ENCODE measurements at places on chromosomes 7 and 10. TPM values are rescaled to one million over a fixed set of nuclear protein-coding genes. Genes with fewer than 3 reads are reported as not detected.

Gene VENTX
- 0.22 TPM for polyA plus RNA-seq

Gene NACAD
- polyA plus RNA-seq, result 7.2 TPM

GRCh38 chr10:132307823-132308586 lies at the start of gene STK32C:
Gene STK32C, minus strand, starts transcription at chr10:132307950. Its CDS starts 117 bp downstream, at chr10:132307833.
- no peak within 1 kb of the TSS for H3K27ac ChIP-seq
- H3K27me3 ChIP-seq, result peaks cover 66% of the 10 kb centered on the region
- H3K4me3 ChIP-seq, result peak within 1 kb of the TSS; percentile 54
- peaks cover 5% of the 10 kb centered on the region for H3K4me1 ChIP-seq

GRCh38 chr10:21518149-21518640 lies 7.3 kb downstream of the SKIDA1 start:
- H3K27ac ChIP-seq, result peak overlapping the region; percentile 65
- DNase-seq, result no peak
- no peaks in the 10 kb centered on the region for H3K36me3 ChIP-seq

GRCh38 chr10:69414036-69415018 lies 2.4 kb downstream of the TACR2 start:
- no peak overlapping the region for H3K27ac ChIP-seq
- peaks cover 18% of the 10 kb centered on the region for H3K4me1 ChIP-seq
- no peaks in the 10 kb centered on the region for H3K36me3 ChIP-seq
- no peak overlapping the region for H3K4me3 ChIP-seq

Gene APBB1IP
- polyA plus RNA-seq, result 3.3 TPM

Gene OIT3
- 9.9 TPM for polyA plus RNA-seq

DNA sequence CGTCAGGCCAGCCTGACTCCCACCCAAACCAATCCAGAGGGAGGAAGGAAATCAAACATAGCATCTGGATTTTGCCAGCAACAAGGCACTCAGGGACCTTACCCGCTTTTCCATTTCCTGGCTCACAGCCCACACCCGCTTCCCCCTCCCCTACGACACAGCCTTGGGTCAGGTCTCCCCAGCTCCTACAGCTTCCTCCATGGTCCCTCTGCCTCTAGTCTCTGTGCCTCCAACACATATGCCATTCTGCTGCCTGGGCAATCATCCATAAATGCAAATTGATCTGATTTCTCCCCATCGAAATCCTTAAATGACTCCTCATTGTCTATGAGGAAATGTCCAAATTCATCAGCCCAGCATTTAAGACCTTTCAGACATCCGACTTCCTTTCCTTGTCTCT lies 53.2 kb upstream of the CUX1 start:
- DNase-seq, result no peak
- no peaks in the 10 kb centered on the region for H3K4me1 ChIP-seq
- no peaks in the 10 kb centered on the region for H3K36me3 ChIP-seq
- no peaks in the 10 kb centered on the region for H3K27me3 ChIP-seq

GRCh38 chr10:90960355-90960814 lies 39.5 kb upstream of the ANKRD1 start:
- H3K36me3 ChIP-seq, result no peaks in the 10 kb centered on the region
- H3K27ac ChIP-seq, result no peak overlapping the region
- H3K27me3 ChIP-seq, result no peaks in the 10 kb centered on the region
- no peaks in the 10 kb centered on the region for H3K4me1 ChIP-seq
- no peak overlapping the region for H3K4me3 ChIP-seq
- no peak for DNase-seq

GRCh38 chr10:121113385-121113696 lies 262.2 kb downstream of the WDR11 start:
- no peak overlapping the region for H3K4me3 ChIP-seq
- H3K4me1 ChIP-seq, result no peaks in the 10 kb centered on the region
- no peaks in the 10 kb centered on the region for H3K27me3 ChIP-seq
- DNase-seq, result no peak
- H3K36me3 ChIP-seq, result no peaks in the 10 kb centered on the region

Gene ZCWPW1
- polyA plus RNA-seq, result 4.8 TPM

DNA sequence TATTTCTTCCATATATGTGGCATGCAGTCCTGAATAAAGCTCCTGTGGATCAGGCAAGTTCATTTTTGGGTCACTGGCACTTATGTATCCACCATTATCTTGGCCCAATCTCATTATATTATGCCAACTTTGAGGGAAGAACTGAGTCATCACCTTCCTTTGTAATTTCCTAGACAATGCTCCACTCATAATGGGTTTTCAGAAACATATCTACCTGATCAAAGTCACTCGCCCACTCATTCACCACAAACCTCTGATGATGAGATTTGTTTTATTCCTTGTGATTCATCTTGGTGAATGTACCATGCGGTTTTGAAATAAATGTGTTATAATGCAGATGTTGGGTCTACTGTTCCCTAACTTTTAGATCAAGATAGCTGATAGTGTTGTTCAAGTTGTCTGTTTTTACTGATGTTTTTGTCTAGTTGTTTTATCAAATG lies 525.8 kb downstream of the KIF20B start:
- H3K36me3 ChIP-seq, result no peaks in the 10 kb centered on the region
- no peak overlapping the region for H3K27ac ChIP-seq
- no peak for DNase-seq
- no peaks in the 10 kb centered on the region for H3K27me3 ChIP-seq

Gene BAIAP2L1
- 30.3 TPM for polyA plus RNA-seq

DNA sequence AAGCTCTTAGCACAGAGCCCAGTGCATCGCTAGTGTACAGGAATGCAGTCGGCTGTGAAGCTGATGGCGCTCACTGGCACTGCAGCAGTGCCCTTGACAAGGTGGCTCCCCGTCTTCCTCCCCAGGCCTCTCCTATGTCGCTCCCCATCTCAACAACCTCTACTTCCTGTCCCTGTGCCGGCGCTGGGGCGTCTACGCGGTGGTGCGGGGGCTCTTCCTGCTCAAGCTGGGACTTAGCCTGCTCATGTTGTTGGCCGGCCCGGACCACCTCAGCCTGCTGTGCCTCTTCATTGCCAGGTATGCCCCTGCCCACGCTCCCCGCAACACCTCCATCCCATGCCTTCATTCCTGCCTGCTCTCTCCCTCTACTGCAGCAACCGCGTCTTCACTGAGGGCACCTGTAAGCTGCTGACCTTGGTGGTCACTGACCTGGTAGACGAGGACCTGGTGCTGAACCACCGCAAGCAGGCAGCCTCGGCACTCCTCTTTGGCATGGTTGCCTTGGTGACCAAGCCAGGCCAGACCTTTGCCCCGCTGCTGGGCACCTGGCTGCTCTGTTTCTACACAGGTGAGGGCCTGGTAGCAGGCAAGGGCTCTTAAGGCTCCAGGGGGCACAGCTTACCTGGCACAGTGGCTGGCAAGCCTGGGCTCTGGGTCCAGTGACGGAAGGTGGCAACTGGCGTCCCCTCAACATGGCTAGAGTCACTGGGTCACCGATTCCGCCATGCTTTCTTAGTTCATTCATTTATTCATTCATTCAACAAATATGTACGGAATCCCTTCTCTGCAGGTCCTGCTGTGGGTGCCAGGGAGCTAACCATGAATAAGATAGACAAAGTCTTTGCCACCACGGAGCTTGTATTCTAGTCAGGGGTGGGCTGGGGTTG lies 22.3 kb upstream of the C10orf95 start:
- H3K4me3 ChIP-seq, result no peak overlapping the region
- DNase-seq, result no peak
- H3K36me3 ChIP-seq, result peaks cover 5% of the 10 kb centered on the region
- H3K4me1 ChIP-seq, result no peaks in the 10 kb centered on the region
- no peak overlapping the region for H3K27ac ChIP-seq
- H3K27me3 ChIP-seq, result no peaks in the 10 kb centered on the region

DNA sequence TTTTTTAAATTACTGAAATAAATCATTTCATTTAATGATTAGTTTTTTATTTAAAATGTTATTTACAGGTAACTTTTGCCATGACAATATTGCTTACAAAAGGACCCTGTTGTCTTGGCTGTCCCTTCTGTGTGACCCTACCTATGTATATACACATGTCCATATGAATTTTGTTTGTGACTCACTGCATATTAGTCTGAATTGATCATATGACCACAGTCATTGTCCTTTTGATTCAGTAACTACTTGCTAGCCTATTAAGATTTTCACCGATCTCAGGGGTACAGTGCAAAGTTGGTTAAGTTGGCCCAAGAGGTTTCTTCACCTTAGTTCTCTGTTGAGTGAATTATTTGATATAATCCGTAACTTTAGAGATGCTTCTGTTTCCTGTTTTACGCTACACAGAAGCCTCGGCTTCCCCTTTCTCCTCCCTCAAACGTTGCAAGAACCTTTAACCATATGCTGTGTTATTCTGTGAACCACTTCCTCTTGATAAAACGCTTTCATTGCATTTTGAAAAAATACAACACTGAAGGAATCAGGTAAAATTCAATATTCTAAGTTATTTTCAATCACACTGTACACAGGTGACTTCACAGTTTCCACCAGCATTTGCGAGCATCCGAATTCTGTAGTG lies 43.9 kb downstream of the APBB1IP start:
- H3K36me3 ChIP-seq, result no peaks in the 10 kb centered on the region
- no peak overlapping the region for H3K27ac ChIP-seq
- H3K4me3 ChIP-seq, result no peak overlapping the region
- no peaks in the 10 kb centered on the region for H3K4me1 ChIP-seq
- no peaks in the 10 kb centered on the region for H3K27me3 ChIP-seq

DNA sequence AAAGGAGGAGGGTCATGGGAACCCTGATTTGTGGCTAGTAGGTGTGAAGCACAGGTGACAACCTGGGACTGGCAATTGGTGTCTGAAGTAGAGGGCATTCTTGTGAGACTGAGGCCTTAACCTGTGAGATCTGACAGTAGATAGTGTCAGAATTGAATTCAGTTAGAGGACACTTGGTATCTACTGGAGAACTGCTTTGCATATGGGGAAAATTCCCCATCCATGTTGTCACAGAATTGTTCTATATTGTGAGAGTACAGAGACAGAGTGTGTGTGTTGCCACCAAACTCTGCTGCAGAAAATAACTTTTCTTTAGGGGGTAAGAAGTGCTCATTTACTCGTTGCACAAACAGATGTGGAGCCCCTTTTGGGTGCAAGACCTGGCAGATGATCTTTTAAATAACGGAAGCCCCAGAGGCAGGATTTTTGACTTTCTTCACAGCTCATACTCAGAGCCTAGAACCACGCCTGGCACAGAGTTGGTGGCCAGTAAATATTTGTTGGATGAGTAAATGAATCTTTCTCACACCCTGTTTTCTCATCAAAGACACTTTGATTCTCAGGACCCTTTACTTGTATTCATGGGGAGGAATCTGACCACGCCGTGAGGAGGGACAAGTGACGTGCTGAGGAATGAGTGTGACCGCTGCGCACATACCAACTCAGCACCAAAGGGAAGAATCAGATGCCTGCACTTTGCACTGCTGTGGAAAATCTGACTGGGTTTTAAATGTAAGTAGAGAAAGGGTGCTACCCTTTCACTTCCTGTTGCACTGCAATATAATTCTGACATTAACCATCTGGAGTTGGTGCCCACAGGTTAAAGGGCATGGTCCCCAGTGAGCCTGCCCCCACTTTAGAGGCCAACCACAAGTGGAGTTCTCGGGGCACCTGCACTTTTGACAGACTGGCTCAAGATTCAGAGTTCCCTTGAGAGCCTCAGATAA lies 39.2 kb upstream of the SDHAF3 start:
- H3K27ac ChIP-seq, result no peak overlapping the region
- H3K4me3 ChIP-seq, result no peak overlapping the region
- no peak for DNase-seq
- H3K4me1 ChIP-seq, result no peaks in the 10 kb centered on the region
- H3K36me3 ChIP-seq, result no peaks in the 10 kb centered on the region
- no peaks in the 10 kb centered on the region for H3K27me3 ChIP-seq

- H3K27me3 ChIP-seq, result no peaks in the 10 kb centered on the region
- H3K36me3 ChIP-seq, result no peaks in the 10 kb centered on the region
- DNase-seq, result no peak
- H3K4me3 ChIP-seq, result no peak overlapping the region
- no peak overlapping the region for H3K27ac ChIP-seq
- peaks cover 65% of the 10 kb centered on the region for H3K4me1 ChIP-seq
Measured at GRCh38 chr10:110861930-110862649, 9.6 kb upstream of the PDCD4 start.

- no peaks in the 10 kb centered on the region for H3K27me3 ChIP-seq
- H3K4me3 ChIP-seq, result no peak overlapping the region
- no peak for DNase-seq
- no peaks in the 10 kb centered on the region for H3K36me3 ChIP-seq
- H3K27ac ChIP-seq, result no peak overlapping the region
Measured at GRCh38 chr7:95250571-95250970, 73.8 kb downstream of the PON1 start.

GRCh38 chr10:34091635-34092195 lies 723.4 kb downstream of the PARD3 start:
- no peak overlapping the region for H3K4me3 ChIP-seq
- no peaks in the 10 kb centered on the region for H3K27me3 ChIP-seq
- H3K27ac ChIP-seq, result no peak overlapping the region
- DNase-seq, result no peak

DNA sequence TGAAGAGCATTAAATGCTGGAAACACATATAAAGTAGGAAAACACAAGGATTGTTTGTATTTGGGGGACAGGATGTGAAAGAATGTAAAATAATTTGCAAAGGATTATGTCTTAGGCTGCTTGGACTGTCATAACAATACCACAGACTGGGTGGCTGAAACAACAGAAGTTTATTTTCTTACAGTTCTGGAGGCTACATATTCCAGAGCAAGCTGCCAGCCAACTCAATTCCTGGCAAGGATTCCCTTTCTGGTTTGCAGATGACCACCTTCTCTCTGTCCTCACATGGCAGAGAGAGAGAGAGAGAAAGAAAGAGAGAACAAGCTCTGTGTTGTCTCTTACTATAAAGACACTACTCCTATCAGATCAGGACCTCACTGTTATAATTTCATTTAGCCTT lies 8.8 kb upstream of the LAMB4 start:
- no peak overlapping the region for H3K4me3 ChIP-seq
- no peak overlapping the region for H3K27ac ChIP-seq
- no peaks in the 10 kb centered on the region for H3K27me3 ChIP-seq
- no peaks in the 10 kb centered on the region for H3K4me1 ChIP-seq
- no peak for DNase-seq

DNA sequence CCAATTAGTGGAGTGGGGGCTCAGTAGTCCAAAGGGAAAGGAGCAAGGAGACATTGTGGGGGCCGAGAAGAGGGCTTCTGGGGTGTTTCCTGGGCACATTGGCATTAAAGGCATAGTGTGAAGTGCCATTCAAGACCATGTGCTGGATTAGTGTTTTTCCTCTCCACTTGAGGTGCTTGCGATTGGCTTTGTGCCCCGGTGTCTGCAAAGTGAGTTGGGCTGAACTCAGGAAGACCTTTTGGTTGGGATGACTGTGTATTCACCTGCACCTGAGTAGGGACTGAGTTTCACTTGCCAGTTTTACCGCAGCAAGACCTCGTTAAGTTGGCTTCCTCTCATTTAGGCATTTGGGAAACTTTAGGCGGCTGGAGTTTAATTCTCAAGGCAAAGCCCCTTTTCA lies 73.0 kb downstream of the TCF7L2 start:
- peaks cover 25% of the 10 kb centered on the region for H3K4me1 ChIP-seq
- peaks cover 3% of the 10 kb centered on the region for H3K36me3 ChIP-seq
- DNase-seq, result no peak
- H3K27ac ChIP-seq, result no peak overlapping the region

DNA sequence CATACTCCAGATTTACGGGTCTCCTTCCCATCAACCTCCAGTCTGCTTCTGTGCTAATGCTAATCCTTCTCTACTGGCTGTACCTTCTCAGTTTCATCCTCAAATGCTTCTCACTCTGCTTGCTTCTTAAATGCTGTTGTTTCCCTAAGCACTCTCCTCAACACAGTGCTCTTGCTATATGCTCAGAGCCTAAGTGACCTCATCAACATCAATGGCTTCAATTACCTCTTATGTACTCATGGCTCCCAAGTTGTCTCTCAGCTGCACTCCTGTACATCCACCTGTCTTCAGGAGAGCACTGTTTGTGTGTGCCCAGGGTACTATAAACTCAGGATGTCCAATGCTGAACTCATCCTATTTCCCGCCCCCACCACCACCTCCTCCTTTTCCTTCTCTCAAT lies 22.5 kb downstream of the ELAPOR2 start:
- H3K36me3 ChIP-seq, result no peaks in the 10 kb centered on the region
- H3K27me3 ChIP-seq, result no peaks in the 10 kb centered on the region
- DNase-seq, result no peak
- H3K4me1 ChIP-seq, result no peaks in the 10 kb centered on the region
- H3K27ac ChIP-seq, result no peak overlapping the region

Gene PTPRE
- polyA plus RNA-seq, result 21.6 TPM

Gene HPS1
- polyA plus RNA-seq, result 84.2 TPM
